Hepatocyte (in vitro differentiated cells): ENCODE measurements at places on chromosomes 6 and 20. TPM values are rescaled to one million over a fixed set of nuclear protein-coding genes. Genes with fewer than 3 reads are reported as not detected.

Gene TSPYL4
- 11.9 and 13.0 TPM in 2 replicates for polyA plus RNA-seq

Gene SLX4IP
- polyA plus RNA-seq, result 2.9 TPM in 2 replicates

Gene NOL4L
- polyA plus RNA-seq, result 42.9 and 44.2 TPM in 2 replicates

Gene FLRT3
- 89.9 and 98.6 TPM in 2 replicates for polyA plus RNA-seq

Gene ERGIC3
- polyA plus RNA-seq, result 298 and 309 TPM in 2 replicates

Gene BPI
- 0.66 TPM in 1 of 2 replicates, not detected in the other for polyA plus RNA-seq
